ENCODE measurements at places on chromosomes 2 and 18.

- DNase-seq, result no peak
Measured at GRCh38 chr2:74552914-74553811, 579 bp downstream of the LOXL3 start.

DNA sequence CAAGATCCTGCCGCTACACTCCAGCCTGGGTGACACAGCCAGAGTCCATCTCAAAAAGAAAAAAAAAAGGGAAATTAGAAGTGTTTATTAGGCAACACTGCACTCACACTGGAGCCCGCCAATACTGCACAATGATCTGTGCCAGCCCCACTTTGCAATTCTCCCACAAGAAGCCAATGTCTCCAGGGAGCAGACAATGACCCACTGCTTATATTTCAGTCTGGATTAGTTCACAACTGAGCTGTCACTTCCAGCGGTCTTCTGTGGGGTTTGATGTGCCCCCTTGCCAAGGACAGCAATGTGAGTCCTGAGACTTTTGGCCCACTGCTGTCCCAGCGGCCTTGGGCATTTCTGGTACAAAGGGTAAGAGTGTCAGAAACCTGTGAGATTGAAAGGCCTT is 85.6 kb upstream of the PPM1B start:
- no peak for DNase-seq

DNA sequence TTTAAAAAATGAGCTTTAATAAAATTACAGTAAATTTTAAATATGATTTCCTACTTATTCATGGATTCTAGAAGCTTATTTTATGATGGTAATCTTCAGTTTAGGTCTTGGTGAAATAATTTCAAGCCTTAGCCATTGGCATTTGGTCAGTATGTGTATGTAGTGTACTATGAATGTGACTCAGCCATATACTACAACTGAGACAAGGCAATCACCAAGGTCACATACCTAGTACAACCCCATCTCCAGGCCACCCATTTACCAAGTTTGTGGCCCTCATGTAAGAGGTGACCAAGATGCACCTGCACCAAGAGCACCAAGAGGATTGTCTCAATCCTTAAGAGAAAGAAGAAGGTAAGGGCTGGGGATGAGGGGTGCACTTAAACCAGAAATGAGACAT is 54.8 kb upstream of the FRZB start:
- no peak for DNase-seq

DNA sequence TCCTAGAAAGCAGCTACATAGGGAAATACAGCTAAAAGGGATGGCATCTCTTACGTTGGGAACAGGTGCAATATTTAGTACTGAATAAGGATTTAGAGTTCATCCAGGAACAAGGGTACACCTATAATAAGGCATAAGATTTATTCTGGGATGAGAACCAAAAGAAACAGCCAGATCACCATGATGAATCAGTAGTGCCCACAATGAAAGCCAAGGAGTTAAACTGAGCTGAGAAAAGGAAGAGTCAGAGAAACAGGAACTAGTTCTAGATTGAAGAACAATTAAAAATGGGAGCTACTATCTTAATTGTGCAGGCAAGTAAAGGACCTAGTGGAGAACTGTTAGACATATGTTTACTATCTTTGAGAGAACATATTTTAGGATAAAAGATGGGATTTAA is 692.3 kb downstream of the LRP1B start:
- no peak for DNase-seq

DNA sequence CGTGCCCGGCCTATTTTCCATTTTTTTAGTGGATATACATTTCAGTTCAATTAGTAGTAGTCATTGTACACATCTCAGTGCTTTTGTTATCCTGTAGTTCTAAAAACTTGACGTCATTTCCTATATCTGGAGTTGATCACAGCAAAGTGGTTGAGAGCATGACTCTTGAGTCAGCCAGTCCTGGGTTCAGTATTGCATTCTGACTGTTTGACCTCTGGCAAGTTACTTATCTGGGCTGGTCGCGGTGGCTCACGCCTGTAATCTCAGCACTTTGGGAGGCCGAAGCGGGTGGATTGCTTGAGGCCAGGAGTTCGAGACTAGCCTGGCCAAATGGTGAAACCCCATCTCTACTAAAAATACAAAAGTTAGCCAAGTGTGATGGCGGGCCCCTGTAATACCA is 50.4 kb upstream of the PPM1B start:
- DNase-seq, result peak; percentile 21

GRCh38 chr2:66930339-66931220 is 466.6 kb upstream of the ETAA1 start:
- DNase-seq, result no peak

- DNase-seq, result no peak
Measured at GRCh38 chr2:67880291-67880761, 182.5 kb downstream of the C1D start.

DNA sequence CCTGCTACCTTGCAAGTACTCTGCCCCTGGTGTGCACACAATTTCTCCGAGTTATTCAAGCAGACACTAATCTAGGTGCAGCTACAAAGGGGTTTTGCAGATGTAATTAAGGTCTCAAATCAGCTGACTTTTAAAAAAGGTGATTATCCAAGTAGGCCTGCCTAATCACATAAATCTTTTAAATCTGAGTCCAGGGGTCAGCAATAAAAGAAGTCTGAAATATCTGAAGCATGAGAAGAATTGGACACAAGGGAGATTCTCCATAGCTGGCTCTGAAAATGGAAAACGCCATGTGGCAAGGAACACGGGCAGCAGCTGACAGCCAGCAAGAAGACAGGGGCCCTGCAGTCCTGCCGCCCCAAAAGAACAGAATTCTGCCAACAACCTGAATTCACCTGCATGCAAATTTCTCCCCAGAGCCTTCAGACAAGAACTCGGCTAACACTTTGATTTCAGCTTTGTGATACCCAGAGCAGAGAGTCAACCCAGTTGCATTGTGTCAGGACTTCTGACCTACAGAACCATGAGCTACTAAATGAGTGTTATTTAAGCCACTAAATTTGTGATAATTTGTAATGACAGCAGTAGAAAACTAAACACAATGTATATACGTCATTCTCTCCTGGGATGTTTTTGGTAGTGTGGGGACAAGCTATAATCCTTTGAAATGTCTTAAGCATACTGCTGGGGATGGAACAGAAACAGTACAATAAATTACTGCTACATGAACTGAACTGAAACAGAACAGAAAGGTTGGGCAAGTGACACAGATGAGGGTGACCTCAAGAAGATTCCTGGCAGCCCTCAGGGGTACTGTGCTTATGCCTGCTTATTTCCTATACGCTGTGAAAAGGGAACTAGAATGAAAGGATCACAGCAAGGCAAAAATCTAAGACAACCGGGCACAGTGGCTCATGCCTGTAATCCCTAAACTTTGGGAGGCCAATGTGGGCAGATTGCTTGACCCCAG is 3.2 kb downstream of the INO80C start:
- DNase-seq, result no peak
